ENCODE measurements at places on chromosomes 6 and 20. TPM values are rescaled to one million over a fixed set of nuclear protein-coding genes. Genes with fewer than 3 reads are reported as not detected.

The CST5 gene
- total RNA-seq = not detected

The TSBP1 gene
- not detected for total RNA-seq

The FAM50B gene
- total RNA-seq = 12.9 TPM

DNA sequence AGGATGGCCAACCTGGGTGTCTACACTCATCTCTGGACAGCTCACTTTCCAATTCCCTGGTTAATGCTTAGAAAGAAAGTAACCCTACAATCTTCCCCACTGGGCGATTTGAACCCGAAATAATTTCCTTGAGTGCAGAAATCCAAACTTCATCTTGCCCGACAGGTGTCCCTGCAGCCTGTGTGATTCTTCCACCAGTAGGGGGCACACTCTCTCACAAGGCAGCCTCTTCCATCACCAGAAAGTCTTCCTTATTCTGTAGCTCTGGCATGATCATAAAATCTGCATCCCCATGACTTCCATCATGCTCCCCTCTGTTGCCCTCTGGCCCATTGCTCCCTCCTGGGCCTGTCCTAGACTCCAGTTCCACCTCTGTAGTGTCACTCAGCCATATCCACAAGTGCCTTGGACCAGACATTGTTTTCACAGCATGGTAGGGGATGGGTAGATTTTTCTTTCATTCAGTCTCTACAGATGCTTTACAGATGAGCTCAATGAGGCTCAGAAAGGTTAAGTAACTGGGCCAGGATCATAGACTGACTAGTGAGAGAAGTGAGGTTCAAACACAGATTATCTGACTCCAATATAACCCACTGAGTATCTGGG is 170.4 kb upstream of the SPTLC3 start:
- no peaks in the 10 kb centered on the region for H3K27me3 ChIP-seq
- H3K36me3 ChIP-seq = no peaks in the 10 kb centered on the region
- no peak for DNase-seq

GRCh38 chr6:11174242-11174611 is 58.2 kb downstream of the NEDD9 start:
- peaks cover 6% of the 10 kb centered on the region for H3K4me1 ChIP-seq
- H3K27me3 ChIP-seq = no peaks in the 10 kb centered on the region
- H3K36me3 ChIP-seq = no peaks in the 10 kb centered on the region
- no peak overlapping the region for H3K4me3 ChIP-seq
- DNase-seq = no peak
- no peak overlapping the region for H3K27ac ChIP-seq

DNA sequence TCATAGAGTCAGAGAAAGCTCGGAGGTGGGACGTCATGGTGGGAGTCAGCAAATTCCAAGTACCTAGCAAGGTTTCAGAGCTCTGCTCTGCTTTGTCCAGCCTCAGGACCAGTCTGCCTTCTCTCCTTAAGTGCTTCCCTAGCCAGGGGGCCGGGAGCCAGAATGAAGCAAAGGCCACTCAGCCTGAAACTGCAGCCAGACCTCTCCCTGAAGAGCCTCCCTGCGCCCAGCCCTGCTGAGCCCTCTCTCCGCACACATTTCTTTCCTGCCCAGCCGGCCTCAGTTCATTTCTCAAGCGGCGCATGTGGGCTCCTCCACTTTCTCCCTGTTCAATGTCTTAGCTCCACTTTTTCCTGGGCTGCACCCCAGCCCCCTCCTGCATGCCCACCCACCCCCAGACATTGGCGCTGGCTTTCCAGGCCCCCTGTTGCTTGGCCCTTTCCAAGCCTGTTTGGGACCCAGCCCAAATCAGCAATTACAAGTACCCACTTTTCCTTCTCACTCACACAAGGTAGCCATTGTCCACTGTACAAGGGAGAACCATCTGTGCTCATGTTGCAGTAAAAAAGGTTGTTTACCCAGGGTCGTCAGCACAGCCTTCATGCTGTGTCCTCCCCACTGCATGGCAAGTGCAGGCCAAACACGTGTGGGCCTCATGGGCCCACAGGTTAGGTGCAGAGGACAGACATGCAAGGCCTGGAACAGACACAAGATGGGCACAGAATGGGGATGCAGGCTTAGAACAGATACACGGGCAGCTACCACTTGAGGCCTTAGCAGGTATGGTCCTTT is 147.1 kb downstream of the MRPL14 start:
- H3K36me3 ChIP-seq = no peaks in the 10 kb centered on the region
- no peak overlapping the region for H3K4me3 ChIP-seq
- no peak for DNase-seq
- no peaks in the 10 kb centered on the region for H3K4me1 ChIP-seq
- no peak overlapping the region for H3K27ac ChIP-seq

GRCh38 chr6:22412994-22413393 is 116.2 kb upstream of the PRL start:
- H3K36me3 ChIP-seq = no peaks in the 10 kb centered on the region
- DNase-seq = no peak
- no peak overlapping the region for H3K27ac ChIP-seq
- H3K4me1 ChIP-seq = peaks cover 5% of the 10 kb centered on the region
- H3K27me3 ChIP-seq = no peaks in the 10 kb centered on the region

DNA sequence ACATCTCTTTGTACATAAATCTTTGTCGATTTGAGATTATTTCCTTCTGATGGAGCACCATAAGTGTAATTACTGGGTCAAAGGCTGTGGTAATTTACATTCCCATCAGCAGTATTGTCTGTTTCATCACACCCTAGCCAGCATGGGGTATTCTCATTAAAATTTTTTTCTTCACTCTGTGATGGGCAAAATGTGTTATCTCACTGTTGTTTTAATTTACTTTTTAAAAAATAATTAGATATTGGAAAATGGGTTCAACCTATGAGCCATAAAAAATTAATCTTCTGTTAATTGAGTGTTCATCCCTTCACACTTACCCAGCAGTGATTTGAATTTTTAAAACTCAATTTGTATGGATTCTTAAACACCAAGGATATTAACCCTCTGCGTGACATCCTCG is 44.0 kb upstream of the NNAT start:
- H3K27ac ChIP-seq = no peak overlapping the region
- H3K27me3 ChIP-seq = no peaks in the 10 kb centered on the region
- no peaks in the 10 kb centered on the region for H3K4me1 ChIP-seq
- no peak overlapping the region for H3K4me3 ChIP-seq

DNA sequence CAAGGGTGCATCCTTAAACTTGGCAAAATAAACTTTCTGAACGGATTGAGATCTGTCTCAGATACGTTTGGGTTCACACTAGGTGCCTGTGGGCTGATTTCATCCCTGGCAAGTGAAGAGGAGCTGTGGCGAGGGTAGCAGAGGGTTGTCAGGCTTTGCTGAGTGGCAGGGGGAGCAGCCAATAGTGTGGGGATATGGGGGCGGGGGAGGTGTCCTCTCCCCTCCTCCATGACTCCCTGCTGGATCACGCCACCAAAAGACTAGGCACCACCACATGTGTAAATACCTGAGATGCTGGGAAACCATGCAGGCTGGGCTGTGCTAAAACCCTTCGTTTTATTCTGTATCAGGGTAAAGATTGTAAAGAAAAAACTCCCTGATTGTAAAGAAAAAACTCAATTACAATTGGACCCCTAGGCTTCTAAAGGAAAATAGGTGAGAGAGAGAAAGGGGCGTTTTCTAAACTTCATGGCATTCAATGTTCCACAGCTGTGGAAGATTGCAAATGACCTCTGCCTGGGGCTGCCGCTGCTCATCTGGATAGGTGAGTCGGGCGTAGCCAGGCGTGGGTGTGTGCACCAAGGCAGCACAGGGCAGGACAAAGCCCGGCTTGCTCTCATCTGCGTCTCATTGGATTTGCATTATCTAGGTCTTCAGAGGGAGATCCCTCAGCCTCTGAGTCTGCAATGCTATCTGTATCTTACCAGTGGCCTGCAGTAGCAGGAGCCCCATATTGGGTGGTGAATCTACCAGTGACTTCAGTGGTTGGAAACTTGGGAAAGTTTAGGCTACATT is 26.9 kb upstream of the ADTRP start:
- H3K4me1 ChIP-seq = peaks cover 15% of the 10 kb centered on the region
- no peak overlapping the region for H3K4me3 ChIP-seq
- H3K36me3 ChIP-seq = no peaks in the 10 kb centered on the region

Data from esophagus squamous epithelium (tissue), 5 donors.